Tibial nerve (tissue), 4 donors: ENCODE measurements at places on chromosomes 13 and 19. TPM values are rescaled to one million over a fixed set of nuclear protein-coding genes. Genes with fewer than 3 reads are reported as not detected.

DNA sequence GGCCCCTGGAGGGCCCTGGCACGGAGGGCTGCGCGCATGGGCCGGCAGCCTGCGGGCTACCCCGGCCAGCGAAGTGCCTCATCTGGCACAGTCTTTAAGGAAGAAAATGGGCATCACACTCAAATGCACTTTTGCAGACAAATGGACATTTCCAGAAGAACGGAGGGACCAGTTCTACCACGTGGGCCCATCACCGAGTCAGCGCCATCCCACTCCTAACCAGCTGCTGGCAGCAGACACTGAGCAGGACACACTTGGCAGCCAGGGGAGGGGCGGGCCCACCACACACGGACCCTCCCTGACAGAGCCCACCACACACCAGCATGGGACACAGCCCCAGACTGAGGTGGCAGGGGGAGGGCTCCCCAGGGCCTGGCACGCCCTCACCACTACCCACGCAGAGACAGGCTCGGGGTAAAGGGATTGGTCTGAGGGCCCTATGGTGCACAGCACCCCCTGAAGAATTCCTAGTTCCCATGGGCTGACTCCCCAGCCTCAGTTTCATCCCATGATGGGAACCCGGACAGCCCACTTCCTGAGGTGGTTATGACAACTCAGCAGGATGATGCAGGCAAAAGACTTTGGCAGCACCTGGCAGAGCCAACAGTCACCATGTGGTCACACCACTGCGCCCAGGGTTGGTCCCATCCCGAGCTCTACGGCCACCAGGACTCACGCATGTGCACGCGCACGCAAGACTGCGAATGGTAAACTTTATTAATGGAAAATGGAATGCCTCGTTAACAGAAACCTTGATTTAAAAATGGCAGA lies 18.7 kb upstream of the TINCR start:
- peaks cover 15% of the 10 kb centered on the region for H3K4me1 ChIP-seq
- H3K36me3 ChIP-seq: peaks cover 39% of the 10 kb centered on the region
- H3K4me3 ChIP-seq: no peak overlapping the region
- no peaks in the 10 kb centered on the region for H3K27me3 ChIP-seq

GRCh38 chr19:4867534-4868285 lies at the start of gene PLIN3:
PLIN3 (minus strand) TSS chr19:4867667; CDS start chr19:4861394, 6,273 bp downstream.
- H3K4me3 ChIP-seq: peak within 1 kb of the TSS; percentile 92
- peaks cover 16% of the 10 kb centered on the region for H3K4me1 ChIP-seq
- peak; percentile 97 for DNase-seq
- H3K27ac ChIP-seq: peak within 1 kb of the TSS; percentile 95
- H3K36me3 ChIP-seq: no peaks in the 10 kb centered on the region

DNA sequence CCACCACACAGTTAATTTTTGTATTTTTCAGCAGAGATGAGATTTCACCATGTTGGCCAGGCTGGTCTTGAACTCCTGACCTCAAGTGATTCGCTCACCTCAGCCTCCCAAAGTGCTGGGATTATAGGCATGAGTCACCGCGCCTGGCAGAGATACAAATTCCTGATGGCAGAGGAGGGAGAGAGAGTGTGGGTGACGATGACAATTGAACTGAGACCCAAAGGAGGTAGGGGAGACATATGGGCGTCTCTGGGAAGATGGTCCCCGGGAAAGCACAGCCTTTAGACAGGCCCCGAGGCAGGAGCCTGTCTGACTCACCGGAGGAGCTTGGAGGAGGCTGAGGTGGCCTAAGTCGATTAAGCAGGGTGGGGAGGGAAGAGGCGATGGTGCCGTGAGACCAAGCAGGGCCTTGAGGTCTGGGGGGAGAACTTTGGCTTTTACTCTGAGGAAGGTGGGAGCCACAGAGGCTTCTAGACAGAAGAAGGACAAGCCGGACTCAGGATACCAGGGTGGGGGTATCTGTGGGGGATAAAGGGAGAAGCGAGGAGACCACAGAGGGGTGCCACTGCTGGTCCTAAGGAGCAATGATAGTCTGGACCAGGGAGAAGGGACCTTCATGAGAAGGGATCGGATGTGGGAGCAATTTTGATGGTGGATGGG lies 38.2 kb downstream of the ARRDC2 start:
- H3K36me3 ChIP-seq: no peaks in the 10 kb centered on the region
- H3K27me3 ChIP-seq: peaks cover 10% of the 10 kb centered on the region
- DNase-seq: no peak
- H3K27ac ChIP-seq: peak overlapping the region; percentile 27
- H3K4me1 ChIP-seq: peaks cover 16% of the 10 kb centered on the region

DNA sequence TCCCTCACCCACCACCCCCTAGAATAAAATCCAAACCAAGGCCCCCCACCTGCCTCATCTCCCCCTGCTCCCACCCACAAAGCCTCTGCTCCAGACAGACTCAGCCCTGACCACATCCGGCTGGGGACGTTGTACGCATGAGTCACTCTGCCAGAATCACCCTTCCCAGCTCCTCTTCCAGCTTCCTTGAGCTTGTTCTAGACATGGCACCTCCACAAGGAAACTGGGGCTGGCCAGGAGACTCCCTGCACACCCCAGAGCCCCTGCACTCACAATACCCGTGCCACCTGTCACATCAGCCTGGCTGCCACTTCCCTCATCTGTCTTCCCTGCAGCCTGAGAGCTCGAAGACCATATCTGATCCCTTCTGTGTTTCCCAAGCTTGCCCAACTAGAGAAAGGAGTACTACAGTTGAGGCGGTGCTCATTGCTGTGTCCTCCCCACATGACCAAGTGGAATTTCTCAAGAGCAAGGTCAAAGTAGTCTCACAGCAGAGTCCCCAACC lies 9.7 kb downstream of the DEDD2 start:
- peaks cover 31% of the 10 kb centered on the region for H3K36me3 ChIP-seq
- no peak for DNase-seq
- H3K4me1 ChIP-seq: no peaks in the 10 kb centered on the region

DNA sequence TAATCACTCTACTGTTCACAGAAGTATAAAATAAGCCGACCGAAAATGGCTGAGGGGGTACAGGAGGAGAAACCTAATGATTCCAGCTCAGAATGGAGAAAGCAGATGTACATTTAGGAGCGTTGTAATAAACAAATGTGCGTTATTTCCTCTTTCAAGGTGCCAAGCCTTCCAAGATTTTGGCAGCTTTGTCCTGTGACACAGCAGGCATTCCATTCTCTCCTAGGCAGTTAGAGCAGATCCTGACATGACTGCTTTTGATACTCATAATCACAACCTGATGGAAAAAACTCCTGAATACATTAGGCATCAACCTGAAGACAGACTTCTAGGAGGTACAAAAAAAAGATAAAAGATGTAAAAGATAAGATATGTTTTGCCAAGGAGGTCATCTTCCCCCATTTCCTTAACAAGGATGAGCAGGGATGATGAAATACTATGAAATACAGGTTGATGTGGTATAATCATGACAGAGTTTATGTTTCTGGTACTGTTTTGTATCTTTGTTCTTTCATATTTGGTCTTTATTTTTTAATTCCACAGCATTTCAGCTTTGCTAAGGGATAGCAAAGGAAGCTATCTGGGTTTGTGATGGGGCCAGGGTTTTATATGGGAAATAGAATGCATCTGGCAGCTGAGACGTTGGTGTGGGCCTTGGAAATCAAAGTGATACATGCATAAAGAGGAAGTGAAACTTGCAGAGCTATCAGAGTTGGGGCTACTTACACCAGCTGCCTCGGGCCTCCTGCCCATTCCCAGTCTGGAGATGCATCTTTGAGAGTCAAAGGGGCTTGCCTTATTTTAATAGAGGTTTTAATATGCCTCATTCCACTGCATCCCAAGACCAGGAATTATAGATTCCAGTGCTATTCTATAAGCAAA lies 222.5 kb downstream of the OXGR1 start:
- H3K27ac ChIP-seq: no peak overlapping the region
- no peak overlapping the region for H3K4me3 ChIP-seq
- H3K4me1 ChIP-seq: no peaks in the 10 kb centered on the region
- no peaks in the 10 kb centered on the region for H3K27me3 ChIP-seq
- no peak for DNase-seq

DNA sequence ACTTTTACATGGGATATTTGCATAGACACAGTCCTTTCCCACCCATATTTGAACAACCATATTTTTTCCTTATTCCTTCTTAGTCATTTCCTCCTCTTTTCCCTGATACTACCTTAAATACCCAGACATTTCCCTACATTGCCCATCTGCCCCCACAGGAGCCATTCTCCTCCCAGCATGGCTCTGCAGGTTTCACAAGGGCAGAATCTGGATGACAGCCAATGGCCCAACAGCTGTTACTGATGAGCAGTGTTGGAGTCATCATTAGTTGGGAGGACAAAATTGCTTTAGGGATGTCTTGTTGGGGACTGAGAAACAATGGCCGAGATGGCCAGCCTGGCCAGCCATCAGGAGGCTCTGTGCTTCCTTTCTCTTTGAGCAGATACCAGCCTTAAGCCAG lies 209.5 kb downstream of the KLF5 start:
- H3K36me3 ChIP-seq: no peaks in the 10 kb centered on the region
- H3K27me3 ChIP-seq: no peaks in the 10 kb centered on the region
- H3K4me1 ChIP-seq: no peaks in the 10 kb centered on the region
- H3K27ac ChIP-seq: no peak overlapping the region

The SLC7A10 gene
- 10.7 TPM for total RNA-seq

The ZNF442 gene
- 4.3 TPM for total RNA-seq
